ENCODE measurements at places on chromosomes 7 and 10.

GRCh38 chr7:142881586-142882337 lies 3.8 kb downstream of the TRPV6 start:
- no peak for DNase-seq

GRCh38 chr7:23276947-23277346 lies 22.2 kb upstream of the MALSU1 start:
- no peak for DNase-seq

DNA sequence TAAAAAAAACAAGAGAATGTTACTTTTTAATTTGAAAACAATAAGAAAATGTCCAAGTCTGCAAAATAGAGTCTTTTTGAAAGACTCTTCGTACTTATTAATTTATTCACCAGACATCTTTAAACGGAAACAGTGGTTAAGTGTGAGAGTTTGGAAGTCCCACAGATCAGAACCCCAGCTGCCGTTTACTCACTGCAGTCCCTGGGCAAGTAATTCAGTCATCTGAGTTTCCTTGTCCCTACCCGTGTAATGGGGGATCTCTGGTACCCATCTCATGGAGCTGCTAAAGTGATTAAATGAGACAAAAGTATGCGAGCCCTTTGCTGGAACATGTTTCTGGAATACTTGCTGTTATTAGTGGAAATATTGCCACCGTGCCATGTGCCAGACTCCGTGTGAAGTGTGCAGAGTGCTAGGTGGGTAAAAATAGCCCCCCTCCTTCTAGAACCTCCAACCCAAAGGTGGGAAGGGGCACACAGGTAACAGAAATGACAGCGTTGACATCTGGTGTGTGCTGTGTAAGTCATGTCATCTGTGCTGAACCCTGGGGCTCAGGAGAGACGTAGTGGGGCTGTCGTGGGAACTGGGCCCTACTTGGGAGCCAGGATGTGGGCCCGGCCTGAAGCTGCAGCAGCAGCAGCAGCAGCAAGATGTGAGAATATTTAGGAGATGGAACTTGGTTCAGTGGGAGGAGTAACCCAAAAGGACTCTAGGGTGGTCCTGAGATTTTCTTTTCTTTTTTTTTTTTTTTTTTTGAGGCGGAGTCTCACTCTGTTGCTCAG lies 140.5 kb downstream of the CUX1 start:
- no peak for DNase-seq

DNA sequence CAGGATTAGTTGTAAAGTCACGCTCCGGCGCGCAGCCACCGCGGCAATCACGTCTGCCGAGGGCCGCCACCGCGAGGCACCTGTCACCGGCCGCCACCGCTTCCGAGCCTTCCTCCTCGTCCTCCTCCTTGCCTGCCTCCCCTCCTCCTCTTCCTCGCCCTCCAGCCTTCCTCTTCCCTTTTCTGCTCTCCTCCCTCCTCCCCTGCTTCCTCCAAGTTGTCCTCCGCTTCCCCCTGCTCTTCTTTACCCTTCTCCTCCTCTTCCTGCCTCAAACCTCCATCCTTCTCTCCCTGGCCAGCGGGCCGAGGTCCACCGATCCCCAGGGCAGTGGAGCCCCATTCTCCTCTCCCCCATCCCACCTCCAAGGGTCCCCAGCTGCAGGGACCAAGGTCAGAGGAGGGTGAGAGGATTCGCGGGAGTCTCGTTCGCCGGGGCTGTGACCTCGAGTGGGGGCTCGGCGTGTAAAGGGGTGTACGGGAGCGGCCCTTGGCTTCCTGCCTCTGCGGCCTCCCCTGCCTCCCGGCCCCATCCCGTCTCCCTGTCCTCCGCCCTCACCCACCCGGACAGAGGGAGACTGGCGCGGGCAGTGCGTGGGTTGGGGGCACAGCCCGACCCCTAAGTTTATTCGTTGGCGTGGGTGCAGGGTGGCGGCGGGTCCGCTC lies 89.5 kb upstream of the PAX2 start:
- DNase-seq, result no peak

DNA sequence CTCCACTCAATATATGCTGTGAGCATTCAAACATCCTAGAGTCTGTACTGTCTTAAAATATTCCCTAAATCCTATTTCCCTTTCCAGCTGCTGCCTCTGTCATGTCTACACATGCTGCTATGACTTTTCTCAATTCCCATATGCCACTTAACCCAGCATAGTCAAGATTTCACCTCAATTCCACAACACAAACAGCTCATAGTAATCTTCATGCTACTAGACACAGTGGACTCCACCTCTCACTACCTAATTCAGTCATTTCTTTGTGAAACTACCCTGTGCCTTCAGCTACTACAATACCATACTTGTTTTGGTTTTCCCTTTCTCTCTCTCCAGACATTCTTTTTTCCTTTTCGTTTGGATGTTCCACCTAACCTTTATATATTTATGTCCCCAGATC lies 45.5 kb downstream of the GSAP start:
- DNase-seq, result no peak

DNA sequence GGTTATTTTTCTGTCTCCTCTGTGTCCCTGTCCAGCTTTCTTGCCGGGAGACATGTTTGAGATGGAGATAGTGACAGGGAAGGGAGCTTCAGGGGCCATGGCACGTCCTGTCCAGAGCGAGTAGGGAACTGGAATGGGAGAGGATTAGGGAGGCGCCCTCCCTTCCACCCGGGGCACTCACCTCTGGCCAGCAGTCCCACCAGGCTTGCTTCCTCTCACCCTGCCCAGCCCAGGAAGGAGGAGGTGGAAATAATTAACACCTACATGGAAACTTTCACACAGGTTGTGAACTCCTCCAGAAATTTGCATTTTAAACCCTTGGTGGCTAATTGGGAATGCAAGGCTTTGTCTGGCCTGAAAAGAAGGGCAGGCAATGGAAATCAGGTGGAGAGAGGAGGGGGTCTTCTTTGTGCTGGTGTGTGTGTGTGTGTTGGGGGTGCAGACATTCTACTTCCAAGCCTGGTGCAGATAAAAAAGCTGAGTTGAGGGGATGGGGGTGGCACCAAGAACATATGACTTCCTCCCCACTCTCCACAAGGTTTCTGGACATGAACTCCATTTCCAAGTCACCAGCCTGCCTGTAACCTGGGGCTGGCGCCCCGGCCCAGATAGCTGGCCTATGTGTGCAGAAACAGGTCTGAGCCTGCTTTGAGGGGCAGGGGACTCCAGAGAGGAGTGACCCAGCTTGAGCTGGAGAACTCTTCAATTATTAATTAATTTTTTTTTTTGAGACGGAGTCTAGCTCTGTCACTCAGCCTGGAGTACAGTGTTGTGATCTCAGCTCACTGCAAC lies 199.4 kb downstream of the CYP26A1 start:
- no peak for DNase-seq

DNA sequence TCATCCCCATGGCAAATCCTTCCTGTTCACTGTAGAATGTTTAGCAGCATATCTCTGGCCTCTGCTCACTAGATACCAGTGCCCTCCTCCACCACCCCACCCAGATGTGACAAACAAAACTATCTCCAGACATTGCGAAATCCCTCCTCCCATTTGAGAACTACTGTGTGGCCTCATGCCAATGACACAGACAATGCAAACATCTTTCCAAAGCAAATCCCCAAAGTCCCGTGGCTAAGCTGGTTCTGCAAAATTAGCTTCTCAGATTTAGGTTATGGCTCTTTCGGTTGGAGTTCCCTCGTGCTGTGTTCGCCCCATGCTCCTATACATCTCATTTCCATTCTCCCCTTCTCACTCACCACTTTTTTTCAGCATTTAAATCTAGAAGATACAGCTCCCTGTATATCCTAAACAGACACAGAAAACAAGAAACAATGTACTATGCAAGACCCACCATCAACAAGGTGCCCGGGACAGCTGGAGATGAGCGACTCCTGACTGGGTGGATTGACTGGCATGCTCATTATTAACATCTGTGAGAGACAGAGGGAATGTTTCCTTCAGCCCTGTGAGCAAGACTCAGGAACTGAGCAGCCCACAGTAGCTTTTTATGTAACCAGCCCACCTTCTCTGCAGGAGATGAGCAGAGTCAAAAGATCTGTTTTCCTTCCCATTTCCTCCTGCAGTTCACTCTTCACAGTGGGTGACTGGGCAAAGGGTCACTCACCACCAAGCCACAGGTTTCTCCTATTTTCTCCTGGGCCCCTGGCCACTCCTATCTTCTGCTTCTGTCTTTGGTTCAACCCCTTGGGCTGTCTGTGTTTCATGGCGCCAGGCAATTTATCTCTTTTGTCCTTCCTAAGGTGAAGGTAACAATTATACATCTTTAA lies 225.7 kb upstream of the AOAH start:
- DNase-seq, result no peak

All from amygdala (tissue), 56 donors.